ENCODE measurements at places on chromosomes 3 and 15.

GRCh38 chr3:143585720-143586456 is 262.4 kb downstream of the SLC9A9 start:
- no peaks in the 10 kb centered on the region for H3K36me3 ChIP-seq
- H3K27ac ChIP-seq = peak overlapping the region; percentile 72
- H3K4me3 ChIP-seq = no peak overlapping the region
- no peaks in the 10 kb centered on the region for H3K27me3 ChIP-seq
- peaks cover 39% of the 10 kb centered on the region for H3K4me1 ChIP-seq
- DNase-seq = peak; percentile 55

- no peaks in the 10 kb centered on the region for H3K27me3 ChIP-seq
- no peaks in the 10 kb centered on the region for H3K4me1 ChIP-seq
- H3K4me3 ChIP-seq = no peak overlapping the region
- H3K36me3 ChIP-seq = no peaks in the 10 kb centered on the region
- H3K27ac ChIP-seq = no peak overlapping the region
- no peak for DNase-seq
These were observed 8.2 kb upstream of the ANKRD63 start for GRCh38 chr15:40290918-40291574.

GRCh38 chr3:59644479-59645402 is 594.9 kb upstream of the CFAP20DC start:
- no peaks in the 10 kb centered on the region for H3K27me3 ChIP-seq
- H3K27ac ChIP-seq = no peak overlapping the region
- H3K4me1 ChIP-seq = no peaks in the 10 kb centered on the region
- H3K36me3 ChIP-seq = no peaks in the 10 kb centered on the region
- no peak overlapping the region for H3K4me3 ChIP-seq

GRCh38 chr15:85755471-85755870 is 39.3 kb downstream of the KLHL25 start:
- no peak overlapping the region for H3K27ac ChIP-seq
- no peaks in the 10 kb centered on the region for H3K4me1 ChIP-seq

GRCh38 chr3:12954891-12955650 is 113.7 kb upstream of the RPL32 start:
- H3K4me1 ChIP-seq = 0 out of 2 replicates have a peak, but pooled peaks cover 2% of the 10 kb centered on the region
- DNase-seq = peak; percentile 25
- no peak overlapping the region for H3K4me3 ChIP-seq
- H3K27ac ChIP-seq = no peak overlapping the region
- H3K27me3 ChIP-seq = no peaks in the 10 kb centered on the region
- no peaks in the 10 kb centered on the region for H3K36me3 ChIP-seq
